ENCODE measurements at places on chromosomes 3 and 15.

DNA sequence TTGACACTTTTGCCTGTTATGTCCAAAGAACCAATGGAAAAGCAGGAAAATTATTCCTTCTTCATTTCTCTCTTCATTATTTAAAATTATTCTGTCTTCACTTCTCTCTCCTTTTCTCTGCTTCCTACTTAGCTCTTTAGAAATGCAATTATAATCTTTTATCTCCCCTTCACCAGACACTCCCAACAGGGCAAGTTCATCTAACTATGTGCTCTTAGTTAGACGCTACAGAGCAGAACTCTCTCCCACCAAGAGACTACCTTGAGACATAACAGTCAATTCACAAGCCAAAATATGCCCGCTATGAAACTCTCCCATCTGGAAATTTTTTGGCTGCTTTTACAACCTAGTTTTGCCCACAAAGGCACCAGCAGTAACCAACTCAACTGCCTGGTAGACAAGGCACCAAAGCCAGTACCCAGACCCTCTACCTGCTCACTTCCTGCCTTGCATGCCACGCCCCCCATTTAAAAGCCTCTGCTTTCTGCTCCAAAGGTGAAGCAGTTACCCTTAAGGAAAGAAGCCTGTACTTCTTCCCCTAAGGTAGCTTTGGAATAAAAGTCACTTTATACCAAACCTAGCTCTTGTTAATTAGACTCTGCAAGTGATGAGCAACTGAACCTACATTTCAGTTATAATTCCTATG, 28.1 kb downstream of the CCRL2 start:
- no peak for DNase-seq

DNA sequence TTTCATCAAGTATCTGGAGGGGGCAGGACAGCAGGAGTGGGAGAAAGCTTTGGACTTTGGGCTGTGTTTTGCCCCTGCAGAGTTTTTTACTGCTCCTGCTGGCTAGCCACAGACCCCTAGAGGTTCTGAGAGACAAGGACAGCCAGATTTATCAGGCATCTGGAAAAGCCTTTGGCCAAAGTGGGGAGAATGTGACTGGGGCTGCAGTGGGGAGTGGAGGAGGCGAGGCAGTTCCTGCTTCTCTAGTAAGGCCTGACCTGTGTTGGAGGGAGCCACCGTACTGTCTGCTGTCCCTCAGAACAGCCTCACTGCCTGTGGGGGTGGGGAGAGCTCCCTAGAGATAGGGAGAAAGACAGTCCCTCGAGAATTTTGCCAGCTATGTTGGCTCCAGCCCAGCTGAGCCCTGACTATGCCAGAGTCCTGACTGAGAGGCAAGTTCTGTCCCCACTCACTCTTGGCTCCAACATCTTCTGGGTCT, 2.2 kb downstream of the ALPK3 start:
- DNase-seq, result no peak

GRCh38 chr3:177595530-177596188, 398.4 kb upstream of the TBL1XR1 start:
- DNase-seq, result no peak

GRCh38 chr3:54339608-54340007, 217.3 kb downstream of the CACNA2D3 start:
- no peak for DNase-seq

DNA sequence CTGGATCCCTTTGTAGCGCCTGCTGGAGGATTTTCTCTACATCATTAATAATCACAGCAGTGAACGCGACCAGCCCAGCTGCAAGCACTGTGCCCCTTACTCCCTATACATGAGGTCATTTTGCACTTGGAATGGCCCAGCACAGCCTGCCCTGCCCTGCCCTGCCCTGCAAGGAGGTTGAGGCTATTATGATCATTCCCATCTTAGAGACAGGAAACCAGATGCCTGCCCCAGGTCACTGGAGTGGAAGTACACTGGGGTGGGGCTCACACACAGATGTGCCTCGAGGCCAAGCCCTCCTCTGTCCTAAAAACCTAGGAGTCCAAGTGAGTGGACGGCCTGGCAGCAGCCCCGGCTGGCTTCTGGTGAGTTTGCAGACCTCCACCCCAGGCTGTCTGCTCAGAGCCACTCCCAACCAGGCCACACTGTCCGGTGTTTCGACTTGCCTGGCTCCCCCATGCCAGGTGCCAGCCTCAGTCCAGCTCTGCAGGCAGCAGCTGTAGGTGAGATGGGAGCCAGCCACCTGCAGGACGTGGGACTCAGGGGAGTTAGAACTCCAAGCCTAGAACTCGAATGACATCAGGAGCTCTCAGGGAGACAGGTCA, 30.4 kb upstream of the SEC61A1 start:
- DNase-seq, result no peak

- DNase-seq, result peak; percentile 80
These were observed 21.0 kb upstream of the HACD2 start for GRCh38 chr3:123605789-123606234.

All from A549 (cell line).